ENCODE measurements at places on chromosomes 1 and 21.
A peak's percentile ranks its signal among the peaks of the same experiment; 100 is the strongest.

DNA sequence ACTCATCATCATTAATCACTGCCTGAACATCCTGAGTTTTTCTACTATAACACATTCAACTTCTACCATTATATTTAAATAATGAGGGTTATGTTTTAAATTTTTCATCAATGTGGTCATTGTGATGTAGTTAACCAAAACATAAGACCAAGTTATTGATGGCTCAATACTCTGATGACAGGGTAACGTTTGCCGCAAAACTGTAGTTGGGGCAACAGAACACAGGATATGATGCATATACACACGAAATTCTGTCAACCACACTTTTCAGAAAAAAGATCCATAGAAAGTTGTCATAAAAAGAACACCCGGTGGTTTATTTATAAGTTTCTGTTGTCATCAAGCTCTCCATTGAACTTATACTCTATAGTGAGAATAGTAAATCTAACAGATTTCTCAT, 121.7 kb upstream of the COL11A1 start:
- DNase-seq = no peak

- DNase-seq = no peak
Measured at GRCh38 chr1:228872080-228872479, 136.8 kb downstream of the RHOU start.

DNA sequence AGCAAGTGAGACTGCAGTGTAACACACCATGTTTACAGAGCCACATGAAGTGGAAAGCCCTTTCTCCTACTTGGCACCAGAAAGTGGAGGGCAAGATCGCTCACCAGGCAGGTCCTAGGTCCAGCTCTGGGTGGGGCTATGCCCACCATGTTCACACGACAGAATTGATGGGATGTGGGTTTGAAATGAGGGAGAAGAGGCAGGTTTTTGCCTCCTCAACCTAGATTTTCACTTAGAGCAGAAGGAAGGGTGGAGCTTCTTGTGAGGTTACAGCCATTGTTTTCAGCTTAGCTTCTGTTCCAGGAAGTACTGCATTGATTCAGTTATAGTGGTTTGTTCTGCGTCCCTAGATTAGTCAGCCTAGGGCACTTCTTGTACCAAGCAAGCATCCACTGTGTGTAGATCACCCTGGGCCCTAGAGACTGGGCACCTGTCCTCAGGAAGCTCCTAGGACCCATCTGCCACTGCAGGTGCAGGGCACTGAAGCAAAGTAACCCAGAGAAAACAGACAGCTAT, 2.3 kb downstream of the CD53 start:
- DNase-seq = peak; percentile 37

- peak; percentile 30 for DNase-seq
Measured at GRCh38 chr21:35840197-35840799, 220.0 kb downstream of the SETD4 start.

GRCh38 chr1:25031601-25031965, 101.5 kb upstream of the RUNX3 start:
- DNase-seq = peak; percentile 47

DNA sequence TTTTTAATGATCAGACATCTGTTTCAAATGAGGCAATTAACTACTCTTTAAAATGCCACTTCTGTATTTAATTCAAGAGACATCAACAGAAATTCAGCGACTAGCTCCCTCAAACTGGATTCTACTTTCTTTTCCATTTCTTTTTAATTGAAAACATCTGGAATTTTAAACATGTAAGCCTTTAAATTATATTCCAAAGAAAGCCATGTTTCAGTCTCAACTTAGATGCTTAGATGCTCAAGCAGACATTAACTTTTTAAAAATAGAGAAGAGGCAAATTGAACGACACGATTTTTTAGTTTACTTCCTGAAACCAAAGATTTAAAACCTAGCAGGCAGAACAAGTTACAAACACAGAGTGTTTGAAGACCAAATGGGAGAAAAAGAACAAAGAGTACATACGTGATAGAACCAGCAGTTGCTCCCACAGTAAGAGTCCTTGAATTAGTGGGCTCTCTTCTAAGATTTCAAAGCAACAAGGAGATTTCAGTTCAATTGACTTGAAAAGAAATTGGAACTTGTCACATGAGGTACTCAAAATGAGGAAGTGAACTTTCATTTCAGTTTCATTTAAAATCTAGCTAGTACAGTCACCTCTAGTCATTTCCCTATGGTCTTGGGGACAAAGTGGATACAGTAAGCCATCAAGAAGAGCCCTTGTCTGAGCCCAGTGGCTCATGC, at the start of gene CTSS:
TSS of gene CTSS (minus strand) at position 483 of the 681 bp plus-strand sequence. CDS start 1,015 bp downstream, outside the sequence.
- DNase-seq = no peak

GRCh38 chr1:25675729-25676476, 59.3 kb downstream of the MAN1C1 start:
- peak; percentile 39 for DNase-seq

GRCh38 chr1:14956579-14957195, 196.9 kb upstream of the TMEM51 start:
- DNase-seq = no peak

DNA sequence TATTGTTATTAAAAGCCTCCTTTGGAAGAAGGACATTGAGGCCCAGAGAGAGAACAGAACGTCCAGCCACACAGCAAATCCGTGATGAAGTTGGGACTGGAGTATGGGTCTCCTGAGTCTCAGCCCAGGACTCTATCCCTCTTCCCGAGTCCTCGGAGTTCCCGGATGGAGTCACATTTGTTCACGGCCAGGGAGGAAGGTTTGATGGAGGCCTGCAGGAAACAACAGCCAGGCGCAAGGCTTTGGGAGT, 357 bp upstream of the TXLNA start:
- no peak for DNase-seq

DNA sequence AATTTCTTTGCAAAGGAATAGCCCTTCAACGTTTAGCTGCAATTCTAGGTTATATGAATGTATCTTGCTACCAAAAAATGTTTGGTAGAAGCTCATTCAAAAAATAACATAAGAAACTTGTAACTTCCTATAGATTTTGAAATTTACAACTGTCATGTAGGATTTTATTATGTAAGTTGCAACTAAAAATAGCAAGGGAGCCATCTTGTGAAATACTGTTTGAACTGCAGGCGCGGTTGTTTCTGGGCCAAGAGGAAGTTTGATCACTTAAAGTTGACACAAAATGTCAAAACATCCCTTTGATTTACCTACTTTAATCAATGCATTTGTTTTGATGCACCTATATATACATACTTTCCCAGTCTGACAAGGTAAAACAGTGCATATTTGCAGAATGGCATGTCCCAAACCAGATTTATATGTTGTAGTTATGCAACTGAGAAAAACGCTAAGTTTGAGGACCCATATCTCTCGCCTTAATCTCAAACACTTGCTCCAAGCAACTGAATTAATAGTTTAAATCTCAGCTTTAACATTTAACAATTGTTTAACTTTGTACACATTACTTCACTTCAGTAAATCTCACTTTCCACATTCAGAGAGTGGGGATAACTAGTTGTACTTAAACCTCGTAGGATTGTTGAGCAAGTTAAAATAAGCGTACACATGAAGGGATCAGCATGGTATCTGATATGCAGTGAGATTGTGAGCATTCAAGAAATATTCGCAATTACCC, 63.9 kb downstream of the KCNK2 start:
- no peak for DNase-seq

DNA sequence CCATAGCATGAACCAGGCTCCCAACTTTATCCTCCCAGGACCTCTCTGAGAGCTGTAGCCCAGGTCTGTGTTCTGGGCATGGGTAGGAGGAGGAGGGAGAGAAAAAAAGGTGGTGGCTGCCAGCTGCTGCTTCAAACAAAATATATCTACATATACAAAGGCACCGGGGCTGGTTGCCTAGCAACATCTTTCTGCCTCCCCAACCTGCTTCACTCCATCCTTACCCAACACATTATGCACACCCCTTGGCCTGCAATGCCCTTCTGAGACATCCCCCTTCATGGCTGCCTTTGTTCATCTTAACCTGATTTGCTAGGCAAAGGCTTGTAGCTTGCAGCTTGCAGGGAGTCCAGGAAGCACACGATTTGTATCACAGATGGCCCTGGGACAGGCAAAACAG, 27.2 kb upstream of the ATP1A1 start:
- DNase-seq = no peak

DNA sequence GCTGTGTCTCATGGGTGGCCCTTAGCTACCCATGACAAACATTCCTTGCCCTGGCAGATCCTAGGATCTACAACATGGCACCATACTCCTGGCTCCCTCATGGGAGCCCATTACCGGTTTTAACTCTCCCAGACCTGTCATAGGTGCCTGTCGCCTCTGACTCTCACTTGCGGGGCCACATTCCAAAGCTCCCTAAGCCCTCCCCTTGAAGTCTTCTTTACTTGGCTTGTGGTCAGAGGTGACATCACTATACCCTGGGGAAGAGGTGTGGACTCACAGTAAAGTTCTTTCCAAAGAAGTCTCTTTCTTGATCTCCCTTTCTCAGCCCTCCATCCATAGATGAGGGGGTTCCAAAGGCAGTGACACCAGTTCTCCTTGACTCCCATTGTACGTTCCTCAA, 5.4 kb upstream of the SLAMF9 start:
- DNase-seq = no peak

- no peak for DNase-seq
Measured at GRCh38 chr1:26102119-26102518, 9.5 kb upstream of the PDIK1L start.

DNA sequence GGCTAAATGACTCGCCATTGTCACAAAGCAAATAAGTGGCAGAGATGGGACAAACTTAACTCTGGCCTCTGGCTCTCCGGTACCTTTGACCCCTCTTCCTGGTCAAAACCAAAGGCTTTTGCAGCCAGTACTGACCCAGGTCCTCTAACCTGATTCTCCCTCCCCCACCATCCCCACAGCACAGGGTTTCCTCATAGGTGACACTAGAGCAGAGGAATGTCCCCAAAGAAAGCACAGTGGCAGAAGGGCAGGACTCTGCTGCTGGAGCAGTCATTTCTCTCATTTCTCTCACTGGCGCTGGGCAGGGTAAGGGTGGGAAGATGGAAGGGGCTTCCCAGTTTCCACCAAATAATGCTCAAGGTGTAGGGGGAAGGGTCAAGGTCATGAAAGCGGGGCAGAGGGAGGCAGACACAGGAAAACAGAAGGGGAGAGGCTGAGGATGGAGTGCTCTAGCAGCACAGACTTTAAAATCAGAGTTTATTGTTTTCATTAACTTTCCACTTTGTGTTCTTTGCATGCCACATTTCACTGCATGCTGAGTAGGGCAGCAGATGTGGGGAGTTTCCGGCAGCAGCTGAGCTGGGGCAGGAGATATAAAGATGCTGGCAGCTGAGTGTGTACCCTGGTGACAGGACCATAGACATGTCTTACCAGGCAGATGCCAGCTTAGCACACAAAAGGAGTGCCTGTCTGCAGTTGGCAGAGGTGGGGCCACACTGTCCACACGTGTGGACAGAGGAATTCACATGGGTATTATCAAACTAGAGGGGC, 80.5 kb downstream of the FAM78B start:
- no peak for DNase-seq

DNA sequence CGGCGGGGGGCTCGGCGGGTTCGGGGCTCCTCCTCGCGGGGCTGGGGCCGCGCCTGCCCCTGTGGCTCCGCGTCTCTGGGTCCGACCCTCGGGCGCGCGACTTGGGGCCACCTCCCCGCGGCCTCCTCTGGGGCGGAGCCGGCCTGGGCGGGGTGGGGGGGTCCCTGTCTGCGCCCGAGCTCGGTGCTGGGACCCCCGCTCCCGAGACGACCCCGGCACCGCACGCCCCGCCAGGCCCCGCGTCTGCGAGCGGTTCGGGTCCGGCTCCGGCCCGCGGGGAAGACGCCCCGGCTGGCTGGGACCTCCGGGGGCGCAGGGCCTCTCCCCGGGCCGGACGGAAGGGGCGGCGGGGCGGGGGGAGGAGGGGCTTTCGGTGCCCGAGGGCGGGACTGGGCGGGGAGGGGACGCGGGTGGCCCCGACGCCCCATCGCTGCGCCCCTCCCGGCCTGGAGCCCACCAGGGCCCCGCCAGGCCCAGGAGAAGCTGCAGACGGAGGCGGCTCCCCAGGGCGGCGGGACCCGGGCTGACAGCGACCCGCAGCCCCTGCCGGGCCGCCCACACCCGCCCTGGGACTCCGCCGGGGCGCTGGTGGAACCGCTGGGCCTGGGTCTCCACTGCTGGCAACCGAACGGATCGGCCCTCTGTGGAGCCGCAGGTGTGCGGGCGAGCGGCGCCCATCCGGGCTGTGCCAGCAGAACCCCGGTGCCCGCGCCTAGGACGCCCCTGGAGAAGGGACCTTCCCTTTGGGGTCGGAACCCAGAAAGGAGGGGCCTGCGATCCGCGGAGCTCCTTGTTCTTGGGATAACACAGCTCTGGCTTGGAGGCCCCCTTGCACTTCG, 610 bp downstream of the COL6A2 start:
- no peak for DNase-seq

DNA sequence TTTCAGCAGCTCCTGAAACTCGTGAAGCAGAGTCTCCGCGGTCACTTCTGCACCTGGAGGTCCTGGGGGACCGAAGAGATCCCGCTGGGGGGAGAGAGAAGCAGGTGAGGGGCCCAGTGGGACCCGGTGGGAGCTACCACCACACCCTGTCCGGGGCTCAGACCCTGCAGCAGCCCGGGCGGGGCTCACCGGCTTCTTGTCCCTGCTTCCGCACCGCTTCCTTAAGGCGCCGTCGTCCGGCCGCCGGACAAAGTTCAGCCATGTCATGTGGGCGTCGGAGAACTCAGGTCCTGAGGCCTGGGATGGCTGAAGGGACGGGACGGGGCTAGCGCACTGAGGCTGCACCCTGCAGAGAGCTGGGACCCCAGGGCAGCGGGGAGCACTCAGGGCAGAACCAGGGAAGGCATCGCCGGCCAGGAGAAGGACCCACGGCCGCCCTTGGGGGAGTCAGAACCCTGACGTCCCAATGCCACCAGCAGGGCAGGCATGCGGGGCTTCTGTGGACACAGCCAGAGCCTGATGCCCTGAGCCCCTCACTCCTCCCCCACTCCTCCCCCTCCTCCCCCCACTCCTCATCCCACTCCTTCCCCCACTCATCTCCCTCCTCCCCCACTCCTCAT, 2.2 kb downstream of the C1QTNF12 start:
- DNase-seq = no peak

GRCh38 chr1:181090641-181091126, 2.2 kb downstream of the IER5 start:
- no peak for DNase-seq

DNA sequence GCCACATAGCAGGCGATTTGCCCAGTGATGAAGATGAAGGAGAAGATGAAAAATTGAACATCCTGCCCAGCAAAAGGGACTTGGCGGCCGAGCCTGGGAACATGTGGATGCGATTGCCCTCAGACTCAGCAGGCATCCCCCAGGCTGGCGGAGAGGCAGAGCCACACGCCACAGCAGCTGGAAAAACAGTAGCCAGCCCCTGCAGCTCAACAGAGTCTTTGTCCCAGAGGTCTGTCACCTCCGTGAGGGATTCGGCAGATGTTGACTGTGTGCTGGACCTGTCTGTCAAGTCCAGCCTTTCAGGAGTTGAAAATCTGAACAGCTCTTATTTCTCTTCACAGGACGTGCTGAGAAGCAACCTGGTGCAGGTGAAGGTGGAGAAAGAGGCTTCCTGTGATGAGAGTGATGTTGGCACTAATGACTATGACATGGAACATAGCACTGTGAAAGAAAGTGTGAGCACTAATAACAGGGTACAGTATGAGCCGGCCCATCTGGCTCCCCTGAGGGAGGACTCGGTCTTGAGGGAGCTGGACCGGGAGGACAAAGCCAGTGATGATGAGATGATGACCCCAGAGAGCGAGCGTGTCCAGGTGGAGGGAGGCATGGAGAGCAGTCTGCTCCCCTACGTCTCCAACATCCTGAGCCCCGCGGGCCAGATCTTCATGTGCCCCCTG, 3.3 kb downstream of the ZBTB18 start:
- no peak for DNase-seq

- DNase-seq = no peak
Measured at GRCh38 chr1:83857103-83857502, 141.8 kb downstream of the TTLL7 start.
